ENCODE measurements at places on chromosomes 3 and 15. TPM values are rescaled to one million over a fixed set of nuclear protein-coding genes. Genes with fewer than 3 reads are reported as not detected.

The KCNAB1 gene
- 3.2 TPM for polyA plus RNA-seq

GRCh38 chr3:173009410-173009809, 131.6 kb downstream of the SPATA16 start:
- no peak for DNase-seq

- DNase-seq = no peak
Measured at GRCh38 chr3:89698208-89698830, 590.9 kb downstream of the EPHA3 start.

- no peak for DNase-seq
Measured at GRCh38 chr3:72246685-72247084, 461.7 kb upstream of the PROK2 start.

GRCh38 chr3:27885641-27886040, 163.5 kb upstream of the EOMES start:
- DNase-seq = no peak

GRCh38 chr3:197736491-197737318, at the start of gene RUBCN:
RUBCN (minus strand) TSS chr3:197736904; CDS start chr3:197736719, 185 bp downstream.
- peak; percentile 95 for DNase-seq

DNA sequence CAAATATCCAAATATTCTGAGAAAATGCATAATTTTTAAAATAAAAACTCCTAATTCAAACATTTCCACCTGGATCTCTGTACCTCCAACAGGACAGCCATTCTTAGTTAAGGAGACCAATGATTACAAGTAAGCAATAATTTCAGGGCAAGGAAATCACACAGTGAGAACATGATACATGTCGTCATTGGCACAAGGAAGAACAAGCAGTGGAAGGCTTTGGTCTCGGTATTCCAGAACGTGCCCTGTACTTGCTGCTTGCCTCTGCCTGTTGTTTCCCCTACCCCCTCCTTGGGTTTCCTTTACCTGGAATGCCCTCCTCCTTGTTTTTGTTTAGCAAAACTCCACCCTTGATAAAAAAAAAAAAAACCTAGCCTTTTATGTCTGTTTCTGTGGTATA, 72.8 kb downstream of the PPM1L start:
- DNase-seq = no peak

- DNase-seq = no peak
Measured at GRCh38 chr3:128489927-128490649, 2.9 kb downstream of the GATA2 start.

GRCh38 chr3:134543113-134543512, 57.3 kb downstream of the CEP63 start:
- no peak for DNase-seq

DNA sequence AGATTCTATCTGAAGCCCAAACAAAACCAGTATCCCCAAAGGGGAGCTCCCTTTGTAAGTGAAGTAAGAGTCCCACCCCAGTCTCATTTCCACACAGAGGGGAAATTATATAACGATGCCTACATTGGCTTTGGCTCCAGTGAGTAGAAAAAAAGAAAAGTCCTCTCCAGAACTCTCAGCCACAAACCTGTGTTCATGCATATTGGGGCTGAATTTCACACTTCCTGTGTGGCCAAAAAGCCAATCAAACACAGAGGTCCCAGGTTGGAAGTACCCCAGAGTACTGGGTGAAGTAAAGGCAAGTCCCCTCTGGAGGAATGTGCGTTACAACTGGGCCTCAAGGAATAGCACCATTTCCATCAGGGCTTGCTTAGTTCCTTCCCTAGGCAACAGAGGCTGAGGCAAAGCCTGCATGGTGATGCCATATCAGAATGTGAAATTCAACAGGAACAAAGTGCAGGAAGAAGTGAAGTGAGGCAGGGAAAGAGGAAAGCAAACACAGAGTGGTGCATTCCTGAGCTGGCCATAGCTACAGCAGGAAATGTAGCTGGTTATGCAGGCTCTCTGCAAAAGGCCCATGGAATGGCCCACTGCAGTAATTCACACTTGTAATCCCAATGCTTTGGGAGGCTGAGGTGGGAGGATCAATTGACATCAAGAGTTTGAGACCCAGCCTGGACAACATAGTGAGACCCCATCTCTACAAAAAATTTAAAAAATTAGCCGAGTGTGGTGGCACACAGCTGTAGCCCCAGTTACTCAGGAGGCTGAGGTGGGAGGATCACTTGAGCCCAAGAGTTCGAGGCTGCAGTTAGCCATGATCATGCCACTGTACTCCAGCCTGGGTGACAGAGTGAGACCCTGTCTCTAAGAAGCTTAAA, 16.6 kb upstream of the CX3CR1 start:
- DNase-seq = no peak

DNA sequence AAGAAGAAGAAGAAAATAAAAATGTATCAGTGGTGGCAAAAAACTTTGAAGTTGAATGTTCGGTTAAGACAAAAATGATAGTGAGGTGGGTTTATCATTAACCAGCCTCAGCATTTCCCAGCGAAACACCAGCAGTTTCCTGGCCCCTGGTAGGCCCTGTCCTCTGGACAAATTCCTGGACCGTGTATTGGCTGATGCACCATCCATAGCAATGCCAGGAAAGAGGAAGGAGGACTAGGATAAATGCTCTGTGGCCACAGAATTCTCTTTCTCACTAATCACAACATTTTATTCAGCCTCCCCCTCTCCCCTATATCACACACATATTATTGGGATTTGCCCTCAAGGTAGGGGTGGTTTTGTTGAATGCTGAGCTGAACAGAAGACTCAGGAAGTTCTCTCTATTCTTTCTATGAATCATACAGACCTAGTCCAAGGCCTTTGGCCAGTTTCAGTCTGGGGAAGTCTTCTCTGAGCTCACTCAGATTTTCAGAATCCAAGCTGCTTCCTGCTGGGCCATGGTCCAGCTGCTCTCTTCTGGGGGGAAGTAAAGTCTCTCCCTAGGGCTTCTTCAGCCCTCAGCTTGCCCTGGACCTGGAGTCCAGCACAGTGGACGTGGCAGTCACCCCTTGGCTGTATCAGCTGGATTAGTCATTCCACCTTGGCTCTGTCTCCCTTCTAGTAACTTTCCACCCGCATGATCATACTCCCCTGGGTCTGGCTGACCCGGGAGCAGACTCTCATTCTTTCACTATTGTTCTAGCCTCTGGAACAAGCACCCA, 27.6 kb downstream of the SLC28A1 start:
- no peak for DNase-seq

- no peak for DNase-seq
Measured at GRCh38 chr15:93703092-93703739, 528.1 kb upstream of the MCTP2 start.

DNA sequence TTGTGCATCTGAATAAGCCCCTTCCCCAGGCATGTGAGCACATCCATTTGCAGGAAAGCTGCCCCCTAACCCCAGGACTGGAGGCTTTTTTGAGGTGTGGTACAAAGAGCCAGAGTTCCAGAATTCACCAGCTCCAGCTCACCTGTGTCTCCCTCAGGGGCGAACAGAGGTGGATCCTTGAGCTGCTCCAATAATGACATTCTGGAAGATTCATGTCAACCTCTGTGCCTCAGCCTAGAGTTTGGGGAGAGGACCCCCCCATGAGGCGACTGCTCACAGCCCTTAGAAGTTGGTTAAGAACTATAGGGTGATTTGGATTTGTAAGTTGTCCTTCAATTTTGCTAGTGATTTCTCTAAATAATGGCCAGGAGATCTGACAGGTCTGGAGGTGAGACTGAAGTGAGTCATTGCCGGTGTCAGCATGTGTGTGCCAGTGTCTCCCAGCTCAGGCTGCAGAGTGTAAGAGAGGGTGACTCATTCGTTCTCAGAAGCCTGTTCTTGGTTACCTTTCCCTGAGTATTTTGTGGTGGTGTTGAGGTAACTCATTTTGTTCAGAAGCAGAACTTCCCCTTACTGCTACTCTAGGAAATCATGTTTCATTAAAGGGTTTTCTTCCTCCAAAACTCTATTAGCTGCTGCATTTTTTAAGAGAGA, 136.9 kb upstream of the TOPAZ1 start:
- no peak for DNase-seq

DNA sequence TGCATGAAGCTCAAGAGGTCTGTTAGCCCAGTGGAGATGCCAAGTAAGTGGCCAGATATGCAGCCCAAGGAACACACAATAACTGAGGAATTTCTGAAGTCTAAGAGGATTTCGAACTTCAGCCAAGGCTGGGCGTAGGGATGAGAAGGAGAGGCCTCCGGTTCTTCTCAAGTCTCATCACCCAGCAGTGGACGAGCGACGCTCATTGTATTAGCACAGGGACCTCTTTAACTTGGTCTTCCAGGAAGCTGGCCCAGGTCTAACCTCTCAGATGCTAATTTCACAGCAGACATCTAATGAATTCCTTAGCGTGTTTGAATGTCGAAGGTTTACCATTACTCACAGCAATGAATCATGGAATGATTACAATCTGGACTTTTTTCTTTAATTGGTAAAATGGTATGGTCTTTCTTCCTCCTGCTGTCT, 85.0 kb downstream of the HES1 start:
- no peak for DNase-seq

Measured in renal pelvis (tissue), 12 donors.